Fibroblast of skin of back (primary cell): ENCODE measurements at places on chromosomes 11 and 22.

GRCh38 chr22:46088541-46089311 lies 61.6 kb upstream of the PPARA start:
- peak; percentile 65 for DNase-seq

DNA sequence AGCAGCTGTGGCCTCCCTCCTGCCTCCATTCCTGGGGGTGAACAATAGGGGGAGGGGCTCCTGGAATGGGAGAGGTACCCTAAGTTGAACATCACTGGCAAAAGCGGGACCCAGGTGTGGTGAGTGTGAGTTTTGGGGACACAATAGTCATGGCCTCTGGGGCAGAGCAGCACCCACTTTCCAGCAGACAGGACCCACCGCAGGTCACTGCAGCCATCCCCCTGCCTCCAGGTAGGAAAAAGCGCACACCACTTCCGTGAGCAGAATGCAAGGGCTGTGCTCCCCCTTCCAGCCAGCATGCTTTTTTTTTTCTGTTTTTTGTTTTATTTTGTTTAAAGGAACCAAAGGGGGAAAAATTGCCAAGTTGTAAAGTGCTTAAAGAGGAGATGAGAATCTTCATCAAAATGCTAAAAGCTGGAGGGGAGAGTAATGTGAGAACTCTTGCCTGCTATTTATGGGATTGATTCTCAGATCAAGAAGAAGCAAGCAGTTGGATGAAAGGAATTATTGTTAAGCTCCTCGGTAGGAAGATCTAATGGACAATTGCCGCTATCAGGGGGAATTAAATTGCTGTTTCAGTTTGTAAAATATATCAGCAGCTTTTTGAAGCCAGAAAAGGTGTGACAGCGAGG lies 152.9 kb downstream of the FEZ1 start:
- no peak for DNase-seq

- DNase-seq = peak; percentile 49
Observed at GRCh38 chr11:129208863-129209262, 16.7 kb upstream of the ARHGAP32 start.

GRCh38 chr22:37623075-37624016 lies 14.7 kb downstream of the GGA1 start:
- peak; percentile 55 for DNase-seq

DNA sequence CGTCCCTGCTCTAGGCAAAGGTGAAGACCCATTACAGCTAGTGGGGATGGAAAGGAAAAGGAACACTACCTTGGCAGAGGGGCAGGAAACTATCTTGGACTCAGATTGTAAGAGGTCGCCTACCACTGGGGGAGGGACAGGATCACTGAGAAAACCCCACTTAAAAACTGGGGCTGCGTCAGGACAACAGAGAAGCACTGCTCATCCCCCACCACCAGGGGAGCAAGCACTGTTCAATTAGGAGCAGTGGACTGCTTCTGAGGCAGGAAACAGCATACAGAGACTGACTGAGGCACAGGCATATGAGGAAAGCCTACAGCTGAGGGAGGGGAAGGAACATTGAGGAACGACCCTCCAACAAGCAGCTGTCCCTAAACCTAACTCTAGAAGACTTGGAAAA lies 20.8 kb upstream of the DLAT start:
- no peak for DNase-seq
